CD8-positive, alpha-beta memory T cell (primary cell): ENCODE measurements at places on chromosomes 1 and 21.

- no peak for DNase-seq
Measured at GRCh38 chr1:151721788-151722510, 627 bp downstream of the RIIAD1 start.

DNA sequence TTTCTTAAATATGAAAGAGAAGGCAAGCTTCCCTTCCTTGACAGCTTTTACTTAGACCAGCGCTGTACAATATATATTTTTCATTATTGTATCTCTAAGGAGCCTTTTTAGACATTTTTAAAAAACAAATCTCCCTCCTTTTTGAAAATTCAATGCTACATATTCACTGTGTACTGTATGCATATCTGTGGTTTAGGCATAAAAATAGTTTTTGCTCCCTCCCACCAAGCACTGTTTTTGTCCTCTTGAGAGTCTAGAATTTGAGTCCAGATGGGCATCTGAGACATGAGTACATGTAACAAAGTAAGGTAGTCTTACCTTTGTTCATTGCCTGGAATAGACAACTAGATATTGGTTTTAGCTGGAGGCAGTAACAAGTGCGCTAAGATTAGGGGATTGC is 488.5 kb upstream of the RUNX1 start:
- DNase-seq: no peak

DNA sequence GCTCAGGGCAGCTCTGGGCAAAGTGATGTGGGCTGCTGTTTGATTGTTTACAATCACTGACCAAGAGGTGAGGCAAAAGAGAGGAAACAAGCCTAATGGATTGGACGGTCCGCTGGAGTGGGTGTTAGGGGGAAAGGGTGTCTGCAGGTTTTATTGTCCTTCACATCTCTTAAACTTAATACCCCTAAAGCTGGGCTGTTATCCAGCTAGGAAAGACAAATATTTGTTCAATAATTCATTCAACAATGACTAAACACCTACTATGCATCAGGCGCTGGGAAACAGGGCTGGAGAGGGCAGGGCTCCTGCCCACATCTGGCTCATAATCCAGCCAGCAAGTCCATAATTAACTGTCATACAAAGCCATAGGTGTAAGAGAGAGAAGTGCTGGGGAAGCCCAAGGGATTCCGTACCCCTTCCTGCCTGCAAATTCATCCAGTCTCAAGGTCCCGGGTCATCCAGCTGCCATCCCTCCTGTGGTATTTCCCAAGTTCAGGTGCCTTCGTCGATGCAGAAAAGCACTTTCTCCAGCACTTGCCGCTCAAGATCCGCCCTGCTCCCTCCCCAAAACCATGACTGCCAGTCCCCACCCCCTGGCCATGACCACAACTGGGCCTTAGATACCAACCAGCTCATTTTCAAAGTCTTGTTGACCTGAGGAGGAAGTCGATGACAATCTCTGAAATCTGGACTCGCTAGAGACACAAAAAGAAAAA is 10.7 kb downstream of the TMEM63A start:
- DNase-seq: no peak

DNA sequence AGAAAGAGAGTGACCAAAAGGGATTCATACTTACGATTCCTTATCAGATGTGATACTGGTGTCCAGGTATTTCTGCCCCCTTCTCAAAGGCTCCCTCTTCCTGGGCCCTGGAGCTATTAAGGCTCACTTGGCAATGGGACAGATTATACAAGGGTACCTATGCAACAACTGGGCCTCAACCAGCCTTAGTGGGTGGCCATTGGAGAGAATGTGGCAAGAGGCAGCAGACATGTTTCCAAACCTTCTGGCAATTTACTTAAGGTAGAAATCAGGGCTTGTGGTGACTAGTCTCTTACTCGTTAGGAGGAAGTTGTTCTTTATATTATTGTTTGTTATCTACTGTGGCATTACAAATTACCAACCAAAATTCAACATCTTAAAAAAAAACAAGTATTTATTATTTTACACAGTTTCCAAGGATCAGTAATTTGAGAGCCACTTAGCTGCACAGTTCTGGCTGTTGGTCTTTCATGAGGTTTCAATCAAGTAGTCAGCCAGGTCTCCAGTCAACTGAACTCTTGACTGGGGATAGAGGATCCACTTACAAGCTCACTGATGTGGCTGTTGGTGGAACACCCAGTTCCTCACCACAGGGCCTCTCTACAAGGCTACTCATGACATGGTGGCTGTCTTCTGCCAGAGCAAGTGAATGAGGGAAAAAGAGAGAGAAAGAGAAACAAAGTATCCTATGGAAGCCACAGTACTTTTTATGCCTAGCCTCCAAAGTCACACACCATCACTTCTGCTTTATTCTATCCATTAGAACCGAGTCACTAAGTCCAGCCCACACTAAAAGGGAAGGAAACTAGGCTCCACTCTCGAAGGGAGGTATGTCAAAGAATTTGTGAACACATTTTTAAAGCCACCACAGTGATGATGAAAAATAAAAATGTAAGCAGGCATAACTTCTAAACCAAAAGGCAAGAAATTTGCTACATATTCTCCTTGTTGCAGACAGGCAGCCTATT is 10.7 kb downstream of the ZNF648 start:
- no peak for DNase-seq

DNA sequence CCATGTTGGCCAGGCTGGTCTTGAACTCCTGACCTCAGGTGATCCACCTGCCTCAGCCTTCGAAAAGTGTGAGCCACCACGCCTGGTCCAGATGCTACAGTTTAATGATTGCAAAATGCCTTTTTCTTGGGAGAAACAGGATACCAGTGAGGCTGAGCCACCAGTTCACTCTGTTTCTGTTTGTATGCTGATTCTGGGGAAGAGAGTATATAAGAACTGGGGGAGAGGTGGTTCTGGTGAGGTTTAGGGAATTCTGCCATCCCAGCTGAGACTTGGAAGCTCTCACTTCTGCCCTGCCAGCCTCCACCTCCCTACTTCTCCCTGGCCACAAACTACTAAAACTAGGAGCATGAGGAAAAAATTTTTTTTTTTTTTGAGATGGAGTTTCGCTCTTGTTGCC is 8.1 kb upstream of the PMF1 start:
- no peak for DNase-seq

DNA sequence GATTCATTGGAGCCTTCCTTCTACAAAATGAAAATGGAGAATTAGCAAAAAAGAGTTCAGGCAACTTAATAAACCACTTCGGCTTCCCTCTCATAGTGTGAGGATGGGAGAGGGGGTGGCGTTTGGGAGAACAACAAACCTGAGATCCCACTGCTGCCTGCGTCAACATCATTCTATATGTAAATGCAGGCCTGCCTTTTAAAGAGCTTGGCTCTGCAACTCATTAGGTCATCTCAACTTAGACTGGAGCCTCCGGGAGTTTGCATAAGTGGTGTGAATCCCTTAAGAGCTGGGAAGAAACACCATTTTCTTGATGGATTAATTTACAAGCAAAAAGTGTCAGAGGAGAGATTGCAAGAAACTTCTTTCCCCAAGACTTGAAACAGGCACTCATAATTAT is 127.6 kb upstream of the DAB1 start:
- no peak for DNase-seq

DNA sequence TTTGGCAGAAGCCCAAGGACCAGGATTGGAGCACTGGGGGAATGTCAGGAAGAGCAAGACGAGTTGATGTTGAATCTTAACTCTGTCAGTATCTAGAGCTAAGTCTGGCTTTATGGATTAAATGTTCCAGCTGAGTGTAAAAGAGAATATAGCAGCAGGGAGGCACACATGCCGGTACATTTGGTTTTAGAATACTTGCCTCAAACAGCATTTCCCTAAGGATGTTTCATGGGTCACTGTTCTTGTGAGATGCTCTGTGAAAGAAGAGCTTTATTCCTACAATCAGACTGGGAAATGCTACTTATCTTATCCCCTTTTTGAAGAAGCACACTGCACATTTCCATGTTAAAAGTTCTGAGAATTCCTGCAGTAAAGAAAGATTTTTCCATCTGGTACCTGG is 440.3 kb upstream of the B3GALT2 start:
- no peak for DNase-seq

DNA sequence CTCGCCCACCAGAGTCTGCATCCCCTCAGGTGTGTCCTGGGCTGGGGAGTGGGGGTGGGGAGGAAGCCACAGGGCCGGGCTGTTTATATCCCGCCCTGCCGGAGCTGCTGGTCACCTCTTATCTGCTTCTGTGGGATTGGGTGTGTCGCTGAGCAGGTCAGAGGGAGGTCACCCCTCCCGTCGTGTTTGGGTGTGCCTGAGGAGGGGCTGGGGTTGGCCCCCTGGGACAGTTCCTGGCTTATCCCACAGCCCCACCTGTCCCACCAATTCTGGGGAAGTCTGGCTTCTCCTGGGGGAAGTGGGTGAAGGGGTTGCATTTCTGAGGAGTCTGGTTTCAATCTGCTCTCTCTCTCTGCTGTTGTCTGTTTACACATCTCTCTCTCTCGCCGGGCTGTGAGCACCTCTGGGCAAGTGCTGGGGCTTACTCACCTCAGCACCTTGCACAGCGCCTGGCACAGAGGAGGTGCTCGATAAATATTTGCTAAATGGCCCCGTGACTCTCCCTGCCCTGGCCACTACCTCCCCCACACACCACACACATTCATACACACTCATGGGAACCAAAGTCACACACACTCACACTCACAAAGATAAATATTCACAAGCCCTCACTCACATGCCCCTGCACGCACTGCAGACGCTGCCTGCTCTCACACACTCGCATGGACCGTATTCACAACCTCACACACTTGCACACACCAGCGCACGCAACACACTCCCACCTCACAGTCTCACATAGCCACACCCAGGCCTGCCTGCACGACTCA is 8.3 kb downstream of the ELF3 start:
- no peak for DNase-seq

GRCh38 chr1:2985067-2985561 is 36.2 kb upstream of the ACTRT2 start:
- no peak for DNase-seq

DNA sequence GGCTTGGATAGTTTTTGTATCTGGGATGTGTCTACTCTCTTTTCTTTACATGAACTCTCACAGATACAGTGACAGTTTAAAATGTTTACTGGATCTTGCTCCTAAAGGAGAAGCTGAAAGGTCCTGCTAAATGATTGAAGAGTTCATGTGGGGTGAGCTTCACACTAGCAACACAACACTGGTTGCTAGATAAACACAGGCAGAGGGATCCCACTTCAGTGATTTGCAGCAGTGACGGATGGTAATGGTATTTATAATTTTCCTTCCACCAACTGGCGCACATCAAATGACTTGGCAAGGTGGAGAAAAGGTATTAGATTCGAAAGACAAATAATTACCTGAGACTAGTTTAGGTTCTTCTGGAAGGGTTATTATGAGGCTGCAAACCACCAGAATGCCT is 270.2 kb downstream of the TBX15 start:
- no peak for DNase-seq

DNA sequence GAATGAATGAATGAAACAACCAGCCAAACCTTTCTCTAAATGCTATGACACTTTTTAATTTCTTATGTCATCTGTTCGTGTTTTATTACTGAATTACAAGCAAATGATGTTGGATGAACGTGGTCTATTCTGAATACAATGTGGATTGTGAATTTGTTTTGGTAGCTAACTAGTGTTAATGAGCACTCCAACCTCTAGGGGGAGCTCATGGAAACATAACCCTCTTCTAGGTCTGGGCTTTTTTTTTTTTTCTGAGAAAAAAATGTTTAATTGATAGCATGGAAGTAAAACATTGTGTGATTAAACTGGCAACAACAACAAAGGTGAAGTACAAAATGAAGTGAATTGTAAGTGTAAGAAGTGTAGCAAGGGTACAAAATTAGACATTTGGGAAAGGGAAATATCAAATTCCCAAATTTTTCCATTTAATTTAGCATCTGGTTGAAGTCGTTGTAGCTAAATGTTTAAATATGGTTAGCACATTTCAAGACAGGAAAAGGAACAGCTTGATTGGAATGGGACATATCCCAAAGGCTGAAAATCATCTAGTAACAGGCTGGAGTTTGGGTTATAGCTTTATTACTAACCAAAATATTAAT is 42.6 kb upstream of the PTGS2 start:
- no peak for DNase-seq

DNA sequence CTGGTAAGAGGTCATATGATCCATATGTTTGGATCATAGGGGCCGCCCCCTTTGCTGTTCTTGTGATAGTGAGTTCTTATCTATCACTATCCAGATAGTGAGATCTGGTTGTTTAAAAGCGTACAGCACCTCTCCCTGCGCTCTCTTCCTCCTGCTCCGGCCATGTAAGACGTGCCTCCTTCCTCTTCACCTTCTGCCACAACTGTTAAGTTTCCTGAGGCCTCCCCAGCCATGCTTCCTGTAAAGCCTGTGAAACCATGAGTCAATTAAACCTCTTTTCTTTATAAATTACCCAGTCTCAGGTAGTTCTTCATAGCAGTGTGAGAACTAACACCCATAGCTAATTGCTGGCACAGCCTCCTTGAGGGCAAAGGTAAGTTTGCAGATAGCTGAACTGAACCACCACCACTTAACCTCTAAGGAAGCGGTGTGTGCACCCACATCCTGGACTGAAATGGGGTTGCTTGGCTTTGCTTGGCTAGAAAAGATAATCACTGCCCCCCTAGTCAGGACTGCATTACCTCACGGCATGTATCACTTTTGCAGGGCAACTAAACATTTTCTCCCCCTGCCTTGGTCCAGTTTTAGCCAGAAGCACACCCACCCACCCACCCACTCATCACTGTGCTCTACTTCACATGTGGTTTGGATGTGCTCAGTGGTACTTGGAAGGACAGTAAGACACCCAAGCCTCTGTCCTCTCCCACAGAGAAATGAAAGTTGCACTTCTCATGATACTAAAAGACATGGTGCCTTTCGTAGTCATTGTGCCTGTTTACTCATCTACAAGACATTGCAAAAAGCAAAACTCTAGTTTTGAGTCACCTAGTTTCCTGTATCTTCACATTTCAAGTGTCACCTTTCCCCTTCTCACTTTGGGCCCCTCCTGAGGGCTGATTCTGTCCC is 23.1 kb upstream of the PTAFR start:
- DNase-seq: peak; percentile 58

GRCh38 chr1:171037626-171038025 is 53.1 kb upstream of the FMO3 start:
- DNase-seq: no peak

DNA sequence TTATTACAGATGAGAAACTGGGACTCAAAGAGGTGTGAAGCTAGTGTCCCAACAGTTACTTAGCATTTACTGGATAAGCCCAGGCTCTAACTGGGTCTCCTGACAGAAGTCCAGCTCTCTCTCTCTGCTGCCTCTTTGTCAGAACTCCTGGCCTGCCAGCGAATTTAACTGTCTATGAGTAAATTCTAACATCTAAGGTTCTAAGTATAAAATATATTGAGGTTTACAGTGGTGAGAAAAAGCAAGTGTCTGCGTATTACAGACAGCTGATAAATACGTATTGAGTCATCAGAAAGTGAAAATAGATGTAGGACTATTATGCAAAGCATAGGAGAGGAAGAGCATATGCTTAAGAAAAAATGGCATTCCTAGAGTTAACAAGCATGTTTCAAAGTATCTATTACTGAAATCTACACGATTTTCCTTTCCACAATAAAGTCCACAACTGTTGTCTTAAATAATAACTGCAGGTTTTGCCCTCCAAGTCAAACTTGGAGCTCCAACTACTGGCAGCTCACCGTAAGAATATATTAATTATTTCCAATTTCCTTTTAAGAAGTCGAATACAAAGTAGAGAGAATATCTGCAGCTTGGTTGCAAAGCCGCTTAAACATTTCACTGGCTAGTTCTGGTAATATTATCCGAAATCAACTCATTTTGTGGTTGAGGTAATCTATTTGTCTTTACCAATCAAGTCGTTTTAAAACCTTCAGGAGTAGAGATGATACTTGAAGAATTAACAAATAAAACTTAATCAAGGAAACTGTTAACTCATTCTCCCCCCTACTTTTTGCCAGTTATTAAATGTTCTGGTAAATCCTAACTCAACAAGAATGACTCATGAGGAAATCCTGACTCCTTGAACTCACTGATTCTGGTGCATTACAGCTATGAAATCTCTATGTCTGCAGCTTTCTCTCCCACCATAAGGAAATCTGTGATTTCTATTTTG is 1.4 kb upstream of the RGS2 start:
- no peak for DNase-seq
